ENCODE measurements at places on chromosomes 16 and 17.

- DNase-seq, result no peak
These were observed 150.8 kb downstream of the PHKB start for GRCh38 chr16:47611848-47612493.

- no peak for DNase-seq
These were observed 47.9 kb upstream of the MAP3K14 start for GRCh38 chr17:45364531-45365390.

- DNase-seq, result no peak
These were observed 39.5 kb downstream of the DYNLRB2 start for GRCh38 chr16:80580109-80580832.

GRCh38 chr16:2828521-2828840 is 1.6 kb upstream of the ZG16B start:
- DNase-seq, result no peak

DNA sequence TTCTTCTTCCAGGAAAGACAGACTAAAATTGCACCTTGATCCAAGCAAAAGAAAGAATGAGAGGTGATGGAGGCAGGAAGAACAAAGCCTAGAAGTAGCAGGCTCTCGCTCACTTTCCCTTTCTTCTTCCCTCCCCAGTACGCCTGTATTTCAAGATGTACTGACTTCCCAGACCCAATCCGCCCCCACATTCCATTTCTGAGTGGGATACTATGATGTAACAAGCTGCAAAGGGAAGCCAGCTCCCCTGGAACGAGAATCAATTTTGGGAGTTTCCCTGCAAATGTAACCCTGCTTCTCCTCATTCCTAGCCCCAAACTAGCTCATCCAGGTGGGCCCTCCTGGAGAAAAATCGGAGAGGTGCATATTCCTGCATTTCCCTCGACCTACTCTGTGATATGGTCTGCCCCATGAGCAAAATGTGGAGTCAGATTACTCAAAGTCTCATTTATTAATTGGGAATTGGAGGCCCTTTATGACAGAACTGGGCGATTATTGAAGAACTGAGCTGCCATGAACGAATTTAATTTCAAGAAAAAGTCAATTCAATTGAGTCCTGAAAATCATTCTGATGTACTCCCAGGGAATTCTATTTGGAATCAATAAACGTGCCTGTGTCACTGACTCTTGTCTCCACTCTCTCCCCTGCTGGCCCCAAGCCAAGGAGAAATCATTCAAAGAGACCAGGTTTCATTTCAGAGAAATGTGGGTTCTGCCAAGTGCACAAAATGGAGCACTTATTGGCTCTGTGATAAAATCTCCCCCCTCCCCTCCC is 398.9 kb downstream of the SHISA9 start:
- no peak for DNase-seq

- DNase-seq, result no peak
These were observed 15.0 kb downstream of the CACNG1 start for GRCh38 chr17:67059372-67059771.
